ENCODE measurements at places on chromosomes 7 and 10.

DNA sequence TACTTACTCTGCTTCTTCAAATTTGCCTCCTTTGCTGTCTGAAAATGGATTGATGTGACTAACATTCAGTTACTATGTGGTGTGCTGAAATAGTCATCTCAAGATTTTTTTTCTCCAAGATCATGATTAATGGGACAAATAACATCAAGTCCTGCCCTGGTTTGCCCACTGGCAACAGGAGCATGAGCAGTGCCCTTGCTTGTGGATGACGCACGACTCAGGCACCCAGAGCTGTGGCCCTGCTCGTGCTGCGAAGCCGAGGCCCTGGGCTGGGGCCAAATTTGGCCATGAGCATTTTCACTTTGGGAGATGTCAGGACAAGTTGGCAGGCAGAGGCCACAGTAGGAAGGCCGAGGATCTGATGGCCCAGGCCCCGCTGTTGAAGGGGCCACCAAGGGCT is 239.8 kb upstream of the IGFBP3 start:
- no peak for ATAC-seq

DNA sequence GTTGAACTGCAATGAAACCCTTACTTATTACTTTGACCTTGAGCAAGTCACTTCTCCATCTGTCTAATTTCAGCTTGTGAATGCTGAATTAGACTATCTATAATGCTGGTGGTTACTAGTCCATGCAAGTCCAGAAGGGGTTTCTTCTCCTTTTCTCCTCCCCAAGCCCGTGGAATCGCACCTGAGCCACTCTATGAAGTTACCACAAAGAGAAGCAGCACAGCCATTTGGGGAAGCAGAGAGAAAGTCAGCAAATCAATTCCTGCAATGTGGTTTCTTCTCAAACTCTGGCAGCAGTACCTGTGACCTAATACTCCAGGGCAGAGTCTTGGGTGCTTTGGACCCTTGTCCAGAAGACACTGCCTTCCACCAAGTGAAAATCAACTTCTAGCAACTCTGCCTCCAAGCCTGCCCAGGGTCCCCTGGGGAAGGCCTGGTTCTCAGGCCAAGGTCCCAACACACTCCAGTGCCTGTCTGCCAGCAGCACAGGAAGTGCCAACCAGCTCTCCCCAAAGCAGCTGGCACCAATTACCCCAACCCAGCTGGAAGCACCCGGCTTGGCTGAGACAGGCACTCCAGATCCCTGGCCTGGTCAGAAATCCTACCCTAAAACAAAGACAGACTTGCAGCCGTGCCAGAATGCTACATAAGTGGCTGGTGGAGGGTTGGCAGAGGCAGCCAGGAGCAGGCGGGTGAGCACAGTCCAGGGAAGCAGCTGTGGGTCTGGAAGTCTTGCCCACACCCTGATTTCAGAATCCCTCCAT is 200.3 kb downstream of the LSM5 start:
- ATAC-seq, result no peak

- ATAC-seq, result no peak
Measured at GRCh38 chr7:16463949-16464715, 1.4 kb downstream of the SOSTDC1 start.

DNA sequence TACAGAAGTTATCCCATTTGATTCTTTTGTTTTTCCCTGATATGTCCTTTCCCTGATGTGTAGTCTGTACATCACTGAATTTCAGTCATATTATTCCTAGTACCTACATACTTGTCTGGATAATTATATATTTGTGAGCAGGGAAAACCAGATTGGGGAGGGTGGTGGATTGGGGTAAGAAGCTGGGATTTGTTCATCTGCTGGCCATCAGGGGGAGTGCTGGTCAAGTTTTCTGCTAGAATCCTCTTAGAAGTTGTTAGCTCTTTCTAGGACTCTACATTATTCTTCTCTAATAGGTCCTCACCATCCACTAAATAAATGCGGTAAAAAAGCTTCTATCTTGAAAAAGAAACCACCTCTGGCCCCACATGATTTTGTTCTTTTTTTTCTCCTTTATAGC is 232.7 kb upstream of the TAC1 start:
- no peak for ATAC-seq

DNA sequence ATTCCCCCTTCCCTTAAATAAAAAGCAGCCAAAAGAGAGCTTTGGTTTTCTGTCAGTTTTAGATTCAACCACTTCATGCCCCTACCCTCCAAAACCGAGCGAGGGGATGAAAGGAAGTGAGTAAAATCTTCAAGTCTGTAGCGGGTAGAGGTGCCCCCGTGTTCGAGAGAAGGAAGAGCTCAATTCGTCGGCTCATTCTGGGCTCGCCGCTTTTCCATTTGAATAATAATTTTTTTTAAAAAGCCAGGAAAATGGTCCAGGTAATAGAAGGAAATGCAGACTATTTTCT is 436.2 kb upstream of the GALNT17 start:
- no peak for ATAC-seq

DNA sequence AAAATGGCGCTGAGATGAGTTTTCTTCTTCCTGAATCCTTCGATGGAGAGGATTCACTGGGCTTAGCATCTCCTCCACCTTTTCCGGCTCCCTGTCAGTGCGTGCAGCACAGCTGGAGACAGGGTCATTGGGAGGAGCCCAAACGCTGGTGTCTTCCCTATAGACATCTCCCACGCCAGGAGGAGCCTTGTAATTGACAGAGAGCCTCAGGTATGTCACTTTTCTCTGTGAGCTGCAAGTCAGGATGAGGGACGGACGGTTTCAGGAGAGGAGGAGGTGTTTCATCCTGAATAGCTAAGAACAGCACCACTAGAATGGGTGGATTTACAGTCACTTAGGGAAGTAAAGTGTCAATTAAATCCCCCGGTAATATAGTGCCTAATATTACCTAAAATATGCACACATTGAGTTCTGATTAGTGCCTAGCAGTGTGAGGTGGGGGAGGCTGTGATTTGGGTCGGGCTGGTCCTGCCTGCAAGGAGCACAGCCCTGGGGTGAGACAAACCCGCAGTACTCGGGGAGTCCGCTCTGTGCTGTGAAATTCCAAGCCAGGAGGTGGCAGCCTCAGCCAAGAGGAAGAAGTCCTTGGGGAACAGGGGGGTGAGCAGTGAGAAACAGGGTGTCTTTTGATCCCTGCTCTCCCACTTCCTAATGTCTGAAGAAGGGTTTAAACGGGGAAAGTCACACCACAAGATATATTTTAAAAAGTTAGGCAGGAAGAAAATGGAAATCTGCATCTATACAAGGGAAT is 28.2 kb downstream of the IL15RA start:
- no peak for ATAC-seq

DNA sequence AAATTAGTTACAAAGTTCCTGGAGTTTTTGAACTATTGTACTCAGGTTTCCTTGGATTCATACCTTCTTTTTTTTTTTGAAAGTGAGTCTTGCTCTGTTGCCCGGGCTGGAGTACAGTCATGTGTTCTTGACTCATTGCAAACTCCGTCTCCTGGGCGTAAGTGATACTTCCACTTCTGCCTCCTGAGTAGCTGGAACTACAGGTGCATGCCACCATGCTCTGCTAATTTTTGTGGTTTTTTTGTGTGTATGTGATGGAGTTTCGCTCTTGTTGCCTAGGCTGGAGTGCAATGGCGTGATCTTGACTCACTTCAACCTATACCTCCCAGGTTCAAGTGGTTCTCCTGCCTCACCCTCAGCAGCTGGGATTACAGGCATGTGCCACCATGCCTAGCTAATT is 22.3 kb downstream of the MCM10 start:
- peak; percentile 80 for ATAC-seq

DNA sequence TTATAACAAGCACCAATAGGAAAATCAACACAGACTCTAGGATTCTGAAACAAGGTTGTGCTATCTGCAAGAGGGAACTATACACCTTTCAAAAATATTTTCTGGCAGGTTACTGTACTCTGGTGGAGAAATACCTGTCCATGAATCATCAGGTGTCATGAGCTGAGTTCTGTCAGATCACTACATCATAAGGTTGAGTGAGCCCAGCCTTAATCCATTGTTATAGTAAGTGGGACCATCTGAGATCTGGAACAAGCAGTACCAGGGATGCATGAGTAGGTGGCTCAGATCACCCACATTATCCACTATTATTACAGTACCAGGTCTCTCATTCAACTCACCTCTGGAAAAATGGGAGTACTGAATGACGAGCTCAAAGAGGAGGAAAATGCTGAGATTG is 212.4 kb downstream of the DGKI start:
- ATAC-seq, result no peak

DNA sequence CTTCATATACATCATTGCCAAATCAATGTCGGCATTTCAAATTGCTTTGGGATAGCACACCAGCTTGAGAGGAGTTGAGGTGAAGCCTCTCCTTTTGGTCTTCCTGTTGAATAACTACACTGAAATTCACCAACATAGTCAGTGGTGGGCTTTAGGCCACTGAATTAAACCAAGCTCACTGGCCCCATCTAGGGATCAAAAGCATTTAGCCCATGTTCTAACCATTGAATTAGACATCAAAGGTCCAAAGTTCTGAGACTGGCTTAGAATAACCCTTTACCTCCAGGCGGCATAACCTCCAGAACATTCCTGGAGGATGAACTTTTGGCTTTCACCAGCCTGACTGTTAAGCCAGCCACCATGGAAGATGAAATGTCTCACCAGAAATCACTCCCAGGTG is 54.6 kb downstream of the BPGM start:
- no peak for ATAC-seq

DNA sequence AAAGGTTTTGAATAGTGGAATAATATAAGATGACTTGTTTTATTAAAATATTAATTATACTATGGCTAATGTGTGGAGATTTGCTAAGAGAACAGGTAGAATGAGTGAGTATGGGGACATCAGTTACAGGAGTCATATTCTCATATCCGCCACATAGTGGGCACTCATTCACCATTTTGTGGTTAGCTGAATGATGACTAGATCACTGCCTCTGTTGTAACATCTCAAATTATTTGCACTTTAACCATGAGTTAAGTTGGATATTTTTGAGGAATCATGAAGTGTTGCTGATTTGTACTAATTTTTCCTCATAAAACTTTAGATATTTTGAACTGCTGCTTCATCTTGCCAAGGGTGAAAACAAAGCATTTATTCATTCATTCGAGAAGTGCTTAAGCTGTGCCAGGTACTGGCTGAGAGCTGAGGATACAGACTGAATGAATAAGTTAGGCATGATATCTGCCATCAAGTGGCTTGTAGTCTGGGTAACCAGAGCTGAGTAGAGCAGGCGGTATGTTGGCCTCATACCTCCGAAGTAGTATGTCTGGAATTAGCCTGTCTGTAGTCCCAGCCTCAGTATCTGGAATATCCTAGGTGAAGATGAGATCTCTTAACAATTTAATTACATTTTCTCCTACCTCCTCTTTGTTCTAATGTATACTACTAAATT is 100.5 kb downstream of the ZEB1 start:
- ATAC-seq, result no peak

- no peak for ATAC-seq
Measured at GRCh38 chr7:77188731-77189437, 10.7 kb downstream of the FGL2 start.

DNA sequence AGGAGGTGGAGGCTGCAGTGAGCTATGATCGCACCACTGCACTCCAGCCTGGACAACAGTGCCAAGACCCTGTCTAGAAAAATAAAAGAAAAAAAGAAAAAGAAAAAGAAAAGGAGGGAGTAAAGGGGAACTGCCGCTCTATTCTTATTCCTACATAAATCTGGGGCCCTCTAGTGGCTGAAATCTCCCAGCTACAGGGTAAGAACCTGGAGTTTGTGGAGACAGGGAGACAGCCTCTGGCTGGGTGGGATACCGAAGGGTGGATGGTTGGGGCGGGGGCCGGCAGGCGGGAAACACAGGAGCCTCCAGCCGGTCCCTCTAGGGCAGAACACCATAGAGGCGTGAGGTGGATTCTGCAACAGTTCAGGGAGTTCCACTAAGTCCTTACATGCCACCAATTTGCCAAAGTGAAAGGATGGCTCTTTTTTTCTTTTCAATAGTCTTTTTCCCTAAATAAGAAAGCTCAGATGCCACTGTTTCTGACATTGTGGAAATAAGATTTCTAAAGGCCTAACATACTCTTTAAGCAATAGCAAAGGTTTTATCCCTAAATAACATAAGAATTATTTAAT is 117.3 kb downstream of the SVIL start:
- no peak for ATAC-seq

DNA sequence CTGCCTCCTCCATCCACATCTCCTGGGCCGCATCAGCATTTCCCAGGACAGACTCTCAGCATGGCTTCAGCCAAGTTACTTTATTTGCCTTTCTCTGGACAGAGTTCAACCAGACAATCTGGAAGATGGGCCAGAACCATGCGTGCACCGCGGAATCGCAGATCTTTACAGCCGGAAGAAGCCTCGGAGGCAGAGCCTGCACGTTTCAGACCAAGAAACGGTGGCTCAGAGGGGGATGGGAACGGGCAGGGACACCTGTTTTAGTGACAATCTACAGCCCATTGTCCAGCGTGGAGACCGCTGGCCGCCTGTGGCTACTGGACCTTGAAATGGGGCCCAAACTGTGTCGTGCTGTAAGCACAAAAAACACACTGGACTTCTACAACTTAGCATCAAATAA is 3.5 kb downstream of the VIPR2 start:
- ATAC-seq, result no peak

Data from stimulated activated memory B cell treated with anti-CD40 and anti-IgM and Interleukin-4, amounts not matched to agents 10 μg/mL and 1 μg/mL and 100 μg/mL, for 72 hours (primary cell).